ENCODE measurements at places on chromosomes 16 and 17. TPM values are rescaled to one million over a fixed set of nuclear protein-coding genes. Genes with fewer than 3 reads are reported as not detected.

- DNase-seq, result peak; percentile 25
- H3K36me3 ChIP-seq, result no peaks in the 10 kb centered on the region
- peak overlapping the region; percentile 24 for H3K27ac ChIP-seq
- H3K4me3 ChIP-seq, result peak overlapping the region; percentile 27
Measured at GRCh38 chr17:78986048-78986648, 6.4 kb upstream of the LGALS3BP start.

GRCh38 chr16:8565498-8565897 lies 24.8 kb downstream of the TMEM114 start:
- no peaks in the 10 kb centered on the region for H3K27me3 ChIP-seq
- no peaks in the 10 kb centered on the region for H3K36me3 ChIP-seq
- H3K4me3 ChIP-seq, result no peak overlapping the region

Gene SNAI3
- not detected for total RNA-seq

Gene SPATA32
- not detected for total RNA-seq
